ENCODE measurements at places on chromosomes 13 and 19.

- no peak for DNase-seq
Measured at GRCh38 chr13:32824675-32825074, 191.5 kb upstream of the KL start.

GRCh38 chr13:65926750-65927171 lies 1303.4 kb downstream of the PCDH9 start:
- no peak for DNase-seq

DNA sequence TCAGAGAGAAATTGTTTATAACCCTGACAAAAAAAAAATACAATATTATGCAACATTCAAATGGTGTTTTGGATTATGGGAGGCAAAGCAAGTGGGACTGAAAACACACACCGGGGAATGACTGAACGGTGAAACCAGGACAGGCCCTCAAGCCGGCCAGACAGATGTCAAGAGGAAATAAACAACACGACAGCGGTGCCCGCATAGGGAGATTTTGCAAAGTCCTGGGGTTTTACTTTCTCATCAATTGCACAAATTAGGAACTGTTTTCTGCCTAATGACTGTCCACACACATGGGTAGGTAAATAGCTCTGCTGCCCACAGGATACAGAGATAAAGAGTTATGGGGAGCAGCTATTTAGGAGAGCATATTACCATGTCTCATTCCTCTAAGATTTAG lies 134.5 kb downstream of the IRS2 start:
- no peak for DNase-seq

GRCh38 chr13:52449331-52450011 lies 963 bp downstream of the VPS36 start:
- DNase-seq = no peak

DNA sequence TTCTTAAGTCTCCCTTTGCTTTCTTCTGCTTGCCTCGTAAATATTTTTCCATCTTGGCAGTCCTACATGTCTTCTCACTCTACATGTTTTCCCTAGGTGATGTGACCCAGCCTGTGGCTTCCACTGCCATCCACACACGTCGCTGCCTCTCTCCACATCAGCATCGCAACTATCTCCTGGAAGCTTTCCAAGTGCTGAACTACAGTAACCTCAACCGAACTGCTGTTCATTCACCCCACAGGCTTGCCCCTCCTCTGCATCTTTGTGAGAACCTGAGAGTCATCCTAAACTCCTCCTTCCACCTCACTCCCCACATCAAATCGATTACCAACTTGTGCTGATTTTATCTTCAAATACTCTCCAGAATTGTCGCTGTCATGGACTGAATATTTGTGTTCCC lies 41.2 kb upstream of the USPL1 start:
- no peak for DNase-seq

All from activated CD4-positive, CD25-positive, alpha-beta regulatory T cell treated with anti-CD3 and anti-CD28 coated beads, Interleukin-2, amount 50 U/mL, for 16 hours (primary cell).